HCT116 (cell line): ENCODE measurements at places on chromosomes 5 and 9. TPM values are rescaled to one million over a fixed set of nuclear protein-coding genes. Genes with fewer than 3 reads are reported as not detected.

GRCh38 chr9:99211746-99212145 is 10.0 kb downstream of the ALG2 start:
- H3K36me3 ChIP-seq, result no peaks in the 10 kb centered on the region
- H3K27ac ChIP-seq, result no peak overlapping the region
- no peaks in the 10 kb centered on the region for H3K27me3 ChIP-seq
- DNase-seq, result no peak
- no peak overlapping the region for H3K4me3 ChIP-seq
- no peaks in the 10 kb centered on the region for H3K4me1 ChIP-seq

DNA sequence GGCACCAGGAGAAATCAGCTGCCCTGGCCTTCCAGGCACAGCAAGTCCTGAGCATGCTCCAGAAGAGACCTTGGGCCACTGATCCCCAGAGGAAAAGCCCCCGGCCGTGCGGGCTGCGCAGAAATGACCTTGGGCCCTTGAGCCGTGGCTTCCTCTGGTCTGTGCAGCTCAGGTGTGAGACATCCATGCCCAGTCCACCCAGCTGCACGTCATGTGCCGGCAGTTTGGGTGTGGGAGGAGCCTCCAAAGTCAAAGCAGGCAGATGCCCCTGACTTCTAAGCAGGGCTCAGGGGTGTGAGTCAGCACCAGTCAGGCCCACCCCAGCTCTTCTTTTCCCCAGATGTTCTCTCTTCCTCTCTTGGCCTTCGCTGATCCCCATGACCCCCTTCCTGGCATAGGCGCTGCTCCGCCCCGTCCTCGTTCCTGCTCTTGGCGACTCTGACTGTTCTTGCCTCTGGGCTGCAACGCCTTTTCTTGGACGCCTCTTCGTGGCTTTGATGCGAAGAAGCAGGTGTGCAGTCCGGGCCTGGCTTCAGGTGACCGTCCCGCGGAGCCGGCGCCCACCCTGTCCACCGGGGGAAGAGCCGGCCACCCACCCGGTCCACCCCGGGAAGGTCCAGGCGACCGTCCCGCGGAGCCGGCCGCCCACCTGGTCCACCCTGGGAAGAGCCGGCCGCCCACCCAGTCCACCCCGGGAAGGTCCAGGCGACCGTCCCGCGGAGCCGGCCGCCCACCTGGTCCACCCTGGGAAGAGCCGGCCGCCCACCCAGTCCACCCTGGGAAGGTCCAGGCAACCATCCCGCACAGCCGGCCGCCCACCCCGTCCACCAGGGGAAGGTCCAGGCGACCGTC is 5.9 kb upstream of the QSOX2 start:
- no peaks in the 10 kb centered on the region for H3K27me3 ChIP-seq
- H3K36me3 ChIP-seq, result no peaks in the 10 kb centered on the region
- no peak overlapping the region for H3K27ac ChIP-seq

DNA sequence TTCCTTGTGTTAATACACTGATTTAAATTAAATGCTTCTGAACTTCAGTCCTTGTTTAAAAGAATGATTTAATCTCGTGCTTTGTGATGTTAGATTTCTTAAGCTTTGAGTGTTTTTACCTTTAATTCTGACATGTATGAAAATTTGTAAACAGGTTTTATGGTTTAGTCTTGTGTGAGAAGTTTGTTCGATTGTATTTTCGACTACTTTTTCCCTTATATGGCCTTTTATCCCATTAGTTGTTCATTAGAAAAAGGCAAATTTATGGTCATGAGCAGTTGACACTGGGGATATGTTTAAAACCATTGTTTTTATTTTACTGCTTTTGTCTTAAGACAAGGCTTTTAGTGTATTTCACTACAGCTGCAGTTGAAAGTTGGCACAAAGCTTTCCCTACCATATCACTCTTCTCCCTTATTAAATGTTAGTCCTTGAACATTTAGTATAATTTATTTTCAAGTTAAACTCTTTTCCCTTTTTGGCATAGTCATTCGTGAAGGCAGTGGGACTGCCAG is 3.3 kb downstream of the UBE2R2 start:
- H3K27ac ChIP-seq, result no peak overlapping the region
- no peaks in the 10 kb centered on the region for H3K27me3 ChIP-seq
- H3K36me3 ChIP-seq, result no peaks in the 10 kb centered on the region

DNA sequence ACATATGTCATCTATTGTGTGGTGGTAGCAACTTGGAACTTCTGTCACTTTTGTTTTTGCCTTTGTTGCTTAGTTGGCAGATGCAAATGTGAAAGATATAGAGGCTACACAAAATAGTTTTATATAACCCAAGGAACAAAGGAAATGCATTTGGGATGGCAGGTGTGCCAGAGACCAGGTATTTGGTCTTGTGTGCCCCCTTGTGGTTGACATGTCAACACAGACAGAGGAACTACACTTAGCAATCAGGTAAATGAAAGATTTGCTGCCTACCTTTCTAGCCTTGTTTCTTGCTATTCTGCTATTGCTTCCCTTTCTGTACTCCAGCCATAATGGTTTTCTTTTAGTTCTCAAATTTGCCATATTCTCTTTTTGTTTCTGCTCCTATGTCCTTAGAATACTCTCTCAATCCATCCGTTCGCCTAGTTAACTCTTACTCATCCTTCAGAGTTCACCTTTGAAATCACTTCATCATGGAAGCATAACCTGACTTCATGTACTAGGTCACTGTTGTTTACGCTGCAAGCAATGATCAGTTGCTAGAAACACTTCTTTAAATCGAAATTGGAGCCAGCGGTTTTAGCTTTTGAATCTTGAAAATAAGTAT is 119.5 kb downstream of the TRPM3 start:
- H3K4me3 ChIP-seq, result no peak overlapping the region
- H3K4me1 ChIP-seq, result no peaks in the 10 kb centered on the region
- H3K36me3 ChIP-seq, result no peaks in the 10 kb centered on the region
- H3K27me3 ChIP-seq, result peaks cover 1% of the 10 kb centered on the region; the same call in 1 of the 2 replicates

GAPT gene
- total RNA-seq, result not detected

- H3K36me3 ChIP-seq, result no peaks in the 10 kb centered on the region
- H3K27me3 ChIP-seq, result no peaks in the 10 kb centered on the region
- no peaks in the 10 kb centered on the region for H3K4me1 ChIP-seq
Measured at GRCh38 chr9:104635456-104635855, 17.5 kb upstream of the OR13C9 start.

DNA sequence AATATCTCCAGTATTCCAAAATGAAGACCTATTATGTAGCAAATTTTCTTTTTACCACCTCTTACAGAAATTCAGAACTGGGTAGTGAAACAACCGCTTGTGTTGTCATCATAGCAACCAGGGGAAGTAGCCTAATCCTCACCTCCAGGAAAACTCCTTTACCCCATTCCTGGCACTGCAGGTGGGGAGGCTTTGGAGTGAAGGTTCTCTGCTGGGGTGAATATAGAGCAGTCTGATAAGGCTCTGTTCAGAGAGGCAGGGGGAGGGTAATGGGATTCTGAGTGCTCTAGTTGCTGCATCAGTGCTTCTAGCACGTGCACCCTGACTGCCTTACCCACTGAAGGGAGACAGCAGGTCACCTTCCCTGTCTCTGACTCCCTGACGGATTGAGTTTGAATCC is 116.2 kb downstream of the MAN2A1 start:
- no peaks in the 10 kb centered on the region for H3K27me3 ChIP-seq
- no peak for DNase-seq
- no peak overlapping the region for H3K4me3 ChIP-seq
- no peaks in the 10 kb centered on the region for H3K36me3 ChIP-seq
- H3K27ac ChIP-seq, result no peak overlapping the region

- H3K4me3 ChIP-seq, result no peak overlapping the region
- no peaks in the 10 kb centered on the region for H3K4me1 ChIP-seq
- no peaks in the 10 kb centered on the region for H3K36me3 ChIP-seq
- no peak overlapping the region for H3K27ac ChIP-seq
- H3K27me3 ChIP-seq, result no peaks in the 10 kb centered on the region
- no peak for DNase-seq
Measured at GRCh38 chr9:18683851-18684250, 209.9 kb downstream of the ADAMTSL1 start.

DNA sequence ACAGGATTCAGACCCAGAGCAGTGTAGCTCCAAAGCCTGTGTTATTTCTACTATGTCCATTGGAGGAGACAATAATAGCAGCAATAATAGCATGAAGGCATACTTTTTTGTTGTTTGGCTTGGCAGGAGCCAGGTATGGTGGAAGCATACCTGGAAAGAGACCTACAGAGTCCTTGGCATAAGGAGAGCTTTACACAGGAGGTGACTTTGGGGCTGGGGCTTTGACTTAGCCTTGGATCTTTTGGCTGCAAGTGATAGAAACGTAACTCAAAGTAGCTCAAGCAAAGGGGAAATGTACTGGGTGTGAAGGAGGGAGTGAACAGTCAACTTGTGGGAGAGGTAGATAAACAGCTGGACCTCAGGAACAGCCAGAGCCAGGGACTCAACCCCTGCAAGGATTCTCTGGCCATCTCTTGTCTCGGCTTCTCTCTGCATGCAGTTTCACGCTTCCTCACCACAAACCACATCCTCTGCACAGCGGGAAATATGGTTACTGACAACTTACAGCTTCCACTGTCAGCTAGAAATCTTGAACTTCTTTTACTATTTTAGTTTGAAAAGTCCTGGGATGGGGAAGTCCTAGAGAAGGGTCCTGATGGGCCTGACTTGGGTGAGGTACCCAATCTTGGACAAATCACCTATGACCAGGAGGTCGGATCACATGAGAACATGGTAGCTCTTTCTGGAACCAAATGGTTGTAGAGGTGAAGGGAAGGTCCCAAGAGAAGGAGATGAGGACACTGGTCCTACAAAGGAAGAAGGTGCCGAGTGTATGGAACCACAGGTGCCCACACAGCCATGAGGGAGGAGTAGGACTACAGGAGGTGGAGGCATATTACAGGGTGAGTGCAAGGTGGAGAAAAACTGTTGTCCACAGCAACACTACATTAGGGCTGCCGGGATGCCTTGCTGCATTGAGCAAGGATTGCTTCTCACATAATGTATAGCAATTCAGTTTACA is 47.0 kb upstream of the TGFBR1 start:
- no peak overlapping the region for H3K27ac ChIP-seq
- H3K27me3 ChIP-seq, result peaks cover 16% of the 10 kb centered on the region
- no peaks in the 10 kb centered on the region for H3K36me3 ChIP-seq
- peaks cover 9% of the 10 kb centered on the region; the same call in 1 of the 2 replicates for H3K4me1 ChIP-seq
- DNase-seq, result no peak
- H3K4me3 ChIP-seq, result no peak overlapping the region

DNA sequence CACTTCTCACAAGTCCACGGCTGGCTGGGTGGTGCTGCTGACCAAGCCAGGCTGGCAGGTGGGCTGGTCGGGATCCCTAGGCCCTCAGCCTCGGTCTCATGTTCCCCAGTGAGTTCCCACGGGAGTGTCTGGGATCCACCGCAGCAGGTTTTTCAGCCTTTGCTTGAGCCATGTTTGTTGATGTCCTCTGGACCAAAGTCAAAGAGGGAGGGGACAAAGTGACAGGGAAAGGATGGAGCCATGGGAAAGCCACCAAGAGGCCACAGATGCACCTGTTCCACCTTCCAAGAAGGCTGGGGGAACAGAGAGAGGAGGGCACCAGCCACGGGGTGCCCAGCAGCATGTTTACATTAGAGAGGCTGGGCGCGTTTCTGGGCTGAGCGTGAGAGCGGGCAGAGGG is 2.8 kb upstream of the UBAC1 start:
- peaks cover 25% of the 10 kb centered on the region for H3K4me1 ChIP-seq
- no peak overlapping the region for H3K27ac ChIP-seq
- no peaks in the 10 kb centered on the region for H3K36me3 ChIP-seq

- H3K36me3 ChIP-seq, result no peaks in the 10 kb centered on the region
- H3K4me1 ChIP-seq, result no peaks in the 10 kb centered on the region
- no peak for DNase-seq
- H3K27ac ChIP-seq, result no peak overlapping the region
- H3K4me3 ChIP-seq, result no peak overlapping the region
Measured at GRCh38 chr9:9790216-9790872, 822.5 kb downstream of the PTPRD start.

DNA sequence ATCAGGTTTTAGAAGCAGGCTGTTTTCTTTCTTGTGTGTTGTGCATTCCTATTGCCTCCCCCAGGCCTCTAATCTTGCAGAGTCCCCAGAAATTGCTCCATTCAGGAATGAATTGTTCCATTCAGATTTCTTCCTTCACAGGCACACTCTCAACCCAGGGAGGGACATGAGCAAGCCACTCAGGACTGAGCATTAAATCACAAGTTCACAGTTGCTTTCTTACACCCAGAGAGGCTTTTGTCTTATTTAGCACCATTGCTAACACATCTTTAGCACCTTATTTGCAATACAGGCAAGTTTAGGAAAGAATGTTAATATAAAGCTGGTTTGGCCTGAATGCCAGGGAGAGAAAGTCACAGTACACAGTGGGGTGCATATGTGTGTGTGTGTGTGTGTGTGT is 221.4 kb downstream of the RAB3C start:
- no peak overlapping the region for H3K27ac ChIP-seq
- H3K4me1 ChIP-seq, result no peaks in the 10 kb centered on the region
- DNase-seq, result no peak
- no peak overlapping the region for H3K4me3 ChIP-seq

- peak; percentile 39 for DNase-seq
- H3K36me3 ChIP-seq, result no peaks in the 10 kb centered on the region
- H3K27me3 ChIP-seq, result no peaks in the 10 kb centered on the region
- no peak overlapping the region for H3K27ac ChIP-seq
Measured at GRCh38 chr5:123951582-123951977, 439.6 kb downstream of the CSNK1G3 start.

GRCh38 chr9:128607642-128608350 is 48.9 kb downstream of the DYNC2I2 start:
- peaks cover 69% of the 10 kb centered on the region for H3K36me3 ChIP-seq
- H3K27ac ChIP-seq, result no peak overlapping the region
- H3K27me3 ChIP-seq, result no peaks in the 10 kb centered on the region
- no peak for DNase-seq

- H3K27ac ChIP-seq, result no peak overlapping the region
- no peaks in the 10 kb centered on the region for H3K4me1 ChIP-seq
- no peaks in the 10 kb centered on the region for H3K27me3 ChIP-seq
- no peaks in the 10 kb centered on the region for H3K36me3 ChIP-seq
- H3K4me3 ChIP-seq, result no peak overlapping the region
Measured at GRCh38 chr5:107955321-107955720, 284.6 kb upstream of the EFNA5 start.

GRCh38 chr5:176664886-176665285 is 17.6 kb downstream of the TSPAN17 start:
- H3K4me1 ChIP-seq, result no peaks in the 10 kb centered on the region
- H3K27me3 ChIP-seq, result no peaks in the 10 kb centered on the region
- no peak overlapping the region for H3K27ac ChIP-seq
- DNase-seq, result no peak
- no peak overlapping the region for H3K4me3 ChIP-seq

- H3K27me3 ChIP-seq, result no peaks in the 10 kb centered on the region
- no peaks in the 10 kb centered on the region for H3K36me3 ChIP-seq
- DNase-seq, result no peak
- no peak overlapping the region for H3K27ac ChIP-seq
Measured at GRCh38 chr9:121303456-121304451, 35.8 kb downstream of the GSN start.

- no peaks in the 10 kb centered on the region for H3K27me3 ChIP-seq
- no peak for DNase-seq
- no peaks in the 10 kb centered on the region for H3K4me1 ChIP-seq
- H3K27ac ChIP-seq, result no peak overlapping the region
Measured at GRCh38 chr9:27784847-27785713, 211.8 kb upstream of the C9orf72 start.
